ENCODE measurements at places on chromosomes 1 and 21.

DNA sequence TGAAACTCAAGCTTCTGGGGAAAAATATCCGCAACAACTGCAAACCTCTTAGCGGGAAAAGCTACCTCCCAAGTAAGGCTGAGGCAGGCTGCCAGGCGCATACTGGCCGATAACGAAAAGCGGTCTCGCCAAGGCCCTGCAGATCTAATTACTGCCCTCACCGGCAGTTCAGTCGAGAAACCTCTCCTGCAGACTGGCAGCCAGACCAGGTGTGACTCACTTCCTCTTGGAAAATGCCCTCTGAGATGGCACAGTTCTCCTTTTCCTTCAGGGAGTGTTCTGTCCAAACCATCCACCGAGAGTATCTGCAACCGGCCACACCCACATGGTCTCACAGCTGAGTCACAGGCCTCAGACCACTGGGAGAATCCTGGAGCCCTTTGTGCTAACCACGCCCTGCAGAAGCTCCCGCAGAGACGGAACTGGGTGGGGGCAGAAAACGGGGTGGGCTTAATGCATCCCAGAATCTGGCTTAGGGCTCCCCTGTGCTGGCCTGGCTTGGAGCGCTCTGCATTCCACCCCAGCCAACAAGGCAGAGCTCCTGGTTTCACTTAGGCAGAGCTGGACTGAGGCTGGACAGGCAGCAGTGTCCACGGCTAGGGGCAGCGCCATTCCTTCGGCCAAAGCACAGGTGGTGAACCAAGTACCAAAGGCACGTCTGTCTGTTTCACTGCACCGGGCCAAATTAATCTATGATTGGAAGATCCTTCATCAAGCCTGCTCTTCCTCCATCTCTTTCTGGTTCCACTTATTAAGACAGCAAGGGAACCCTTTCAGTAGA is 1.2 kb downstream of the S100A10 start:
- no peak for DNase-seq

DNA sequence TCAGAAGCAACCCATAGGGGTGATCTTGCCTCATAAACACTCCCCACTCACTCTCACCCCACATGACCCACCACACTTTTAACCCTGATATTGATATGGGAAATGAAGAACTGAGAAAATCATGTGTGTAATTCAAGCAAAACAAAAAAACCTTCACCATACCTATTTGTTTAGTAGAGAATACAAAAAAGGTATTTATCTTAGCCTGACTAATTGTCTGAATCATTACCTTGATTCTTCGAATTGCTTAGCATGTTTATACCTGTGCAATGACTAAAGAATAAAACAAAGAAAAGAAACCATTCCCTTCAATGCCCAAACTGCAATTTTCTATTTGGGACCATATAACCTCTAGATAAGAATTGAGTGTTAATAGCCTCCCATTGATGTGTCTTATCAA is 1.8 kb downstream of the CLDN17 start:
- no peak for DNase-seq

GRCh38 chr1:230064283-230064682 is 2.8 kb upstream of the GALNT2 start:
- no peak for DNase-seq

GRCh38 chr1:243731974-243732625 is 117.9 kb downstream of the AKT3 start:
- DNase-seq: no peak

DNA sequence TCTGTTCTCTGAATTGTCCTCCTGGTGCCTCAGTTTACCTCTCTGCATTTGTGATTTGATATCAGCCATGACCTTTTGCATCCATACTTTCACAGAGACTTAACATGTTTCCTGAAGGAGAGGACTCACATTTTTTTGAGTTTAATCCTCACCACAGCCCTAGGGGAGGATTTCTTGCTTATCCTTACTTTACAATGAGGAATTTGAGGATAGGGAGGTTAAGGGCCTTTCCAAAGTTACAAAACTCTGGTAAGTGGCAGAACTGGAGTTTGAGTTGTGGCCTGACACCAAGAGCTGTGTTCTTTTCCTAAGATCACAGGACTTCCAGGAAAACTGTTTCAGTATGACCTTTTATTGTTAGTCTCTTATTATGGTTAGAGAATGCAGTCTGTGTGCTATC is 34.2 kb downstream of the TNFRSF8 start:
- DNase-seq: no peak

DNA sequence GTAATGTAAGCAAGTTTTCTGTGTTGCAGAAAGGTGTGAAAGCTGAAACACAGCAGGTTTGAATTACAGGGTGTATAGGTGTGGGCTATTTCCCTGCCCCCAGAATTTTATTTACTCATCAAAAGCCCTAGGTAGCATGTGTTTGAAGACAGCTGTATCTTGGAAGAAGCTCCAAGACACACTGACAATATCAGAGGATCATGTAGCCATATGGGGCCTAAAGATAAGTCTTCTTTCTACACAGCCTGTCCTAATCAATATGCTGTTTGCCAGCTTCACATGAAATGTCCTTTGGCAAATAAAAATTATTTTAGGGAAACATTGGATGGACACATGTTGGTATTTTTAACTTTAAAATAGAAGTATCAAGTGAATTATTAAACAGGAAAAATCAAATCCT is 17.5 kb upstream of the SUCO start:
- no peak for DNase-seq

GRCh38 chr1:43009274-43009673 is 50.6 kb upstream of the SLC2A1 start:
- DNase-seq: no peak

DNA sequence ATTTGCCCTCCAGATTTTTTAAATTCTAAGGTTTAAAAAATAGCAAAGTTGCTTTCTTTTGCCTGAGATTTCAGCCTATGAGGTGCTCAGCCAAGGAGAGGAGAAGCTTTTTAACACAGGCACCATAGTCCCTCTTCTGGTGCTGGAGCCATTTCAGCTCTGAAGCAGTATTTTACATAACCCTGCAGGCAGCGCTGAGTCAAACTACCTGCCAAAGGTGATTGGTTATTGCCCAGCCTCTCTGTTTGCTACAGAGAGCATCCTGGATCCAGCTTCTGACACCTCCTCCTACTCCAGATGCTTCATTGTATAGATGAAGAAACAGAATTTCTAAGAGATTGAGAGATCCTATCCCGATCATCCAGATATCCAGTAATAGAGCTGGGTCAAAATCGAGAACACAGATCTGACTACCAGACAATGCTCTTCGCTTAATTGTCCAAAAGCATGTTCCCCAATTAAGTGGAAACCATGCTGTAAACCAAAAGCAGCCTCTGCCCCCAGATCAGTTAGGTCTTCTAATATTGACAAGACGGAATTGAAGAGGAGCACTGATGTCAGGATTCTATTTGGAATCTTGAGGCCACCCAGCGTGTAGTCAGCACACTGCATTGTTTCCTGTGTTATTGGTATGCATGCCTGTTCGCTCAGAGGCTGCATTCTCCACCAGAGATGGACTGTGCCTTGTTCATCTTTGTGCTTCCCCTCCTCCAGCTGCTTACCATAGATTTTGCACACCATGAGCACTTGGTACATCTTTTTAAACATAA is 22.1 kb downstream of the RGS8 start:
- no peak for DNase-seq

DNA sequence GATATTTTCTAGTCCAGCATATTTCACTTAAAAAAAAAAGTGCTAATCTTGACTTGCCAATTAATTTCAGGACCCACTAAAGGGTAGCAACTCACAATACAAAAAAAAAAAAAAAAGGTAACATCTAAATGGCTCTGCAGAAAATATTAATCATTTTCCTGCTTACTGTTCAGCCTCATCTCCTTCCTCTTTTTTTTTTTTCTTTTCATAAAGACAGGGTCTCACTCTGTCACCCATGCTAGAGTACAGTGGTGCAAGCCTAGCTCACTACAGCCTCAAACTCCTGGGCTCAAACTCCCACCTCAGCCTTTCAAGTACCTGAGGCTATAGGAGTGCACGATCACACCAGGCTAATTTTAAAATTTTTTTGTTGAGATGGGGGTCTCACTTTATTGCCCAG is 30.4 kb downstream of the TTC13 start:
- no peak for DNase-seq

DNA sequence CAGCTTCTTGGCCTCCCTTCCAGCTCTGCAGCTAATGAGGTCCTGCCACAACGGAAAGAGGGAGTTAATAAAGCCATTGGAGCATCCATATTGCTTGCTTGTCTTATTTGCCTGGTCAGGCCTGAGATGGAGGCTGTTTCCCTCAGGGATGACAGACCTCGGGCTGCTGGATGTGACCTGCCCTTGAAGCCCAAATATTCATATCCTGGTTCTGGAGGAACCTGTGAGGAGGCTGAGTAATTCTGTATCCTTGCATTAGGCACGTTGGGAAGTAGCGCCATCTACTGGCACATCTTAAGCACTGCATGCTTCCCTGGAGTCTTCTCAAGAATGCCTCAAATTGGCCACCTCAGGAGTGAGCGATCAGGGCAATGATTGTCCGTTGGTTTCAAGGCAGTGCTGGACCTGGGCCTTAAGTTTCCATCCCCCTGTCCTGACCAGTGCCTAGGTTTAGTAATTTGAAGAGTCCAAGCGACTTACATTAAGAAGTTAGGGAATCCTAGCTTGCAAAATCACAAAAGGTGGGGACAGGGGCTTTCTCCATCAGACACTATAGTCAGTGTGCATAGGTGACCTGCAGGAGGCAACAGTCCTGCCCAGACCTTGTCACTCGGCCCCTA is 13.8 kb upstream of the NASP start:
- DNase-seq: peak; percentile 45

GRCh38 chr1:12141163-12141850 is 25.5 kb upstream of the TNFRSF1B start:
- no peak for DNase-seq

DNA sequence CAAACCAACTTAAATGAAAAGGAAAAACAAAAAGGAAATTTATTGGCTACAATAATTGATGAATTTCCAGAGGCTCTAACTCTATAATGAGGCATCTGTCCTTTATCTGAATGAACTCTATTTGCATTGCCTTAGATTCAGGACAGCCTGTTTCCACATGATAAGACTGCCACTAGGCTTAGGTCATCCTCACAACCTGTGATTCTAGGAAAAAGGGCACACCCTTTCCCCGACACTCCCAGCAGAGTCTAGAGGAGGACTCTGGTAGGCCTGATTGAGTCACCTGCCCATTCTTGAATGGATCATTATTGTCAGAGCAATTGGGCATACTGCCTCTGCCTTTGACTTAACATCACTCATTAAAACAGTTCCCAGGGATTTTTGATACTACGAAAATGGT is 262.8 kb downstream of the TPR start:
- DNase-seq: no peak

- no peak for DNase-seq
These were observed 181.1 kb upstream of the APP start for GRCh38 chr21:26351661-26352060.

DNA sequence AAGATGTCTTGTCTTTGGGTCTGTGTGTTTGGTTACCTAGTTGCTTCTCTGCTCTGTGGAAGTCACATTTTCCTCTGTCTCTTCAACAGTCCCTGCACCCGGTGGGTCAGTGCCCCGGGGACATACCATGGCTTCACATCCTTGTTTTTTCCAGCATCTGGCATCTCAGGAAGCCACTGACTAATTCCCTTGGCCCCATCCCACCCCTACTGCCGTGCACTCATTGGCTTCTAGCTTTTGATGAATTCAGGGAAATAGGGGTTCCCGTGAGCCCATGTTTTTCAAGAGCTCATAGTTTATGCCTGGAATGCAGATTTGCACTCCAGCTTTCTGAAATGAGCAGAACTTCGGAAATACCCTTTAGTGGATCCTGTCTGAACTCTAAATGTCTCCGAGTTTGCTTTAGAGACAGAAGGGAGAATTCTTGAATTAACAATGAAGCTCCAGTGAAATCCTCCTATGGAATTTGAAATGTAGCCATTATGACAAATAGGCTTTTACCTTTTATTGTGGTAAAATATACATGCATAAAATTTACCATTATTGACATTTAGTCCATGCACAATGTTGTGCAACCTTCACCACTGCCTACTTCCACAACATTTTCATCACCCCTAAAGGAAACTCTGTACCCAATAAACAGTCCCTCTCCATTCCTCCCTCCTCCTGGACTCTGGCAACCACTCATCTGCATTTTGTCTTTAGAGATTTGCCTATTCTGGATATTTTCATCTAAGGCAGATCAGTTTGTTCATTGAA is 67.5 kb downstream of the CLIC6 start:
- DNase-seq: no peak

DNA sequence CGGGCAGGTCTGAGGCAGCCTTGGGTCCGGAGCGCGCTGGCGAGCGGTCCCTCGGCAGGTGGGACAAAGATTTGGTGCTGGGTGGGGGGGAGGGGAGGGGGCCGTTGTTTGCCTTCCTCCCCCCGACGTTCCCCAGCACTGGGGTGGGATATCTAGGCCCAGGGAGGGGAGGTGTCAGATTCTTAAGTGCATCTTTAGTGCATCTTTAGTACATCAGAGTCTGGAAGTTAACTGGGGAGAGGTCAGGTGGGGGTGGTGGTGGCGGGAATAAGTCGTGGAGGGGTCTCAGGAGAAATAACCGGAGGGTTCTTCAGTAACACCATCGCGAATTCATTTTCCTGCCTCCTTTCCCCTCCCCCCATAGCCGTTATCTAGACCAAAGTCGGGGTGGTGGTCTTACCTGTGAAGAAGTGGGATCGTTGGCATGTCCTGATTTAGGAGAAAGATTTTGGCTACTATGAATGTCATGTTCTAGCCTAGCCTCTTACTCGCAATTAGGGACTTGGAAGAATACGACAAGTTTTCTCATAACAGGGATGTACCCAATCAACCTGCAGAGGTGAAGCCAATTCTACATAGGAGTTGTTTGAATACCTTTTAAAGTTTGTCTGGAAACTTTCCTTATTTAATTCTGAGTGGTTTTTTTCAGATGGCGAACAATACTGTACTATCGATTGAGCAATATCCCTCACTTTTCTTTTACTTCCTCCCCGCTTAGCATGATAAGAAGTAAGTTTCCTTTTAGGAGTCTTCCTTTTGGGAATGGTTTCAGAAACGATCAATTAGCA is 886 bp downstream of the ZMYM4 start:
- no peak for DNase-seq

DNA sequence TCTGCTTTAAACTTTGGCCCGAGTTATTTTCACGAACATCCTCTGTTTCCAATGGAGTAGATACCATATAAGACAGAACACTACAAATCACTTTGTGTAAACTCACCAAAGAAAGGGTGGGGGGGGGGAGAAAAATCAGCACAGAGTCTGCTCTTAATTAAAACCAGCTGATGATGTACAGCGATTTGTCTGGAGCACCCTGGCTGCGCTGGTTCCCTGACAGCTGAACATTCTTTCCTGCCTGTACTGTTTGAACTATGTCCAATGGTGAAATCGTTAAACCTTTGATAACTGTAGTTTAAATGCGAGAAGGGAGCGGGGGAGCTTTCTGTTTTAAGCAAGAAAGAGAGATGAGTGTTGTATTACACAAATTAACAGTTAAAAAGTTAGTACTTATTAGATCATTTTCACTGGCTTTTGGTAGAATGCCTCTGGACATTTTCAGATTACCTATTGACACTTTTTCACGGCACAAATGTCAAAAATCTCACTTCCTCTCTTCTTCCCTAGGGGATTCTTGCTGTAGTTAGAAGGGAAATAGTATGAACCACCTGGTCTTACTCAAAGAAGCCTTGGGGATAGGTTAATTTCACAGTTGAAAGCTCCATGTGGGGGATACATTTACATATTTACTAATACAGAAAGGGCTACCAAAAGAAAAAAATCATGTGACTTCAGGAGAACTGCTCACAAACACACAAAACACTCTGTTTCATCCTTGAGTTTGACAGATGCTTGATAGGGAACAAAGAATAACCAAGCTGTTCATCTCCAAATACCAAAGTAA is 140.2 kb upstream of the RUNX1 start:
- DNase-seq: no peak

Measured in activated CD8-positive, alpha-beta memory T cell treated with anti-CD3 and anti-CD28 coated beads for 1 hour (primary cell).